ENCODE measurements at places on chromosomes 4 and X.

GRCh38 chrX:69117876-69118526, 47.3 kb downstream of the PJA1 start:
- no peak for DNase-seq

DNA sequence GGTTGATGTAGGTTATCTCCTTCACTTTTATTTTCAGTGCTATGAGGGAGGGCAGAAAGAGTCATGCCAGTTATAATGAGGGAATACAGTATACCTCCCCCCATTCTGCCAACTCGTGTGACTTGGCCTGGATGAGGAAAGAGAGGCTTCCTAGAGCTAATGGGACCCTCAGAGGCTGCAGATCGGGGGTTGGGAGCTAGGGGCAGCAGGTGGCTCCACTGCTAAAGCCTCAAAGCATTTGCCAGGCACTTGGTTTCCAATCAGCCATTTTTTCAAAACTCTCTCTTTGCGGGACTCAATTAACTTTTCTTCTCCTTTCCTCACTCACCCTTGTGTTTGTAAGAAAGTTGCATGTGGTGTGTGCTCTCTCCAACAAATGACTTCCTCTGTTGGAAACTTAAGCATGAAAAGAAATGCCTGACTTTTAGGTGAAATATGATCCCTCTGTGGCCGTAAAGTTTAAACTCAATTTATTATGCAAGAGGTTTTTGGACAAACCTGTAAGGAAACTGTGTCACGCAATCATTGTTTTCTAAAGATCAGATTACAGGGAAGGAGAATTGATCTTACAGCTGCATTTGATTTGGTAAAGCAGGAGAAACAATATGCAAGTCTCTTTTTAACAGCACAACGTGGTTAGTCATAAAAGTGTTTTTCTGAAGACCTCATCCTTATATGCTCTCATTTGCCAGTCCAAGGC, 7.0 kb downstream of the SFRP2 start:
- DNase-seq = no peak

- DNase-seq = no peak
Observed at GRCh38 chr4:732486-732885, 26.9 kb downstream of the PCGF3 start.

DNA sequence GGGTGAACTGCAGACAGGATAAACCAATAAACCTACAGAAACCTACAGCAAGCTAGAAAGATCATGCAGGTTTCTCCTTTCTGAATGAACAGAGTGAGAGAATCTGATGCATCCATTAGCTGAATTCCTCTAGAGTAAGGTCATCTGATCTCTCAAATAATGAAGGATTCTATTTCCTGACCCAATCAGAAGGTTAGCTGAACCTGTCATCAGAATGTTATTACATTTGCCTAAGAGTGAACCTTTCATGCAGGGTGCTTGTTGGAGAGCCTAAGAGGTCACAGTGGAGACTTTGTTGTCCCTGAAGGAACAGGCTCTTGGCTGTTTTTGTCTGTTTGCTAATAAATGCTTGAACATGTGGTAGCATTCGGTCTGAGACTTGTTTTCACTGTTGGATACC, 24.0 kb downstream of the MEPE start:
- DNase-seq = no peak

DNA sequence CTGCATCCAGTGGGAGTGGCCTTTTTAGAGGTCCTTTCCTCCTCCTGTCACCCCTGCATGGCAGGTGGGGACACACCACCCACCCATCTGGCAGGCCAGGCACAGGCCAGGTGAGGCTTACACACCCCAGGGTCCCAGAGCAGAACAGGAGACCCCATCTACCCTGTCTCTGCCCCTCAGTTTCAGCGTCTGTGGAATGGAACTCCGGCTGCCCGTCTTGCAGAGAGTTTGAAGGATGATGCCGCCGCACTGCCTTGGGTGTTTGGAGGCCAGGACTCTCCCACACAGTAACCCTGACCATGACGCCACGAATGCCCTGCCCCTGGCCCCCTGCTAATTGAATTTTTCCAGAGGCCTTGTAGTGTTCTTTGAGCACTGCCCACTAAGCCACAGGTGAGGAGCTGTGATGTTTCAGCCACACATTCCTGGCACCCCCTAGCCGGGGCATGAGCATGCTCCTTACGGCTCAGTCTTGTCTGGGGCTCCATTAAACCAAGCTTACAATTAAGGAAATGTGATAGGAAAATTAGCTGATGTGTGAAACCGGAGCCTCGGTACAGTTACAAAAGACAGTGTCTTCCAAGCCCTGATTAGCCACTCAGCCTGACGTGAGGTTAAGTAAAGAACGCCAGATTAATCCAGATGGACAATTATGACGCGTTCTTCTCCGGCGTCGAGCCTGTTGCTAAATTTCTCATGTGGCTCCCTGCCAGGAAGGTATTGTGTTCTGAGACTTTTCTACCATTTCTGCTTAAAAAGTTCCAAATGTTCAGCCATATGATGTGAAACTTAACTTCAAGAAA, 39.3 kb downstream of the HMX1 start:
- DNase-seq = peak; percentile 16

- DNase-seq = no peak
Observed at GRCh38 chrX:47430925-47431324, 52.1 kb downstream of the ZNF41 start.

DNA sequence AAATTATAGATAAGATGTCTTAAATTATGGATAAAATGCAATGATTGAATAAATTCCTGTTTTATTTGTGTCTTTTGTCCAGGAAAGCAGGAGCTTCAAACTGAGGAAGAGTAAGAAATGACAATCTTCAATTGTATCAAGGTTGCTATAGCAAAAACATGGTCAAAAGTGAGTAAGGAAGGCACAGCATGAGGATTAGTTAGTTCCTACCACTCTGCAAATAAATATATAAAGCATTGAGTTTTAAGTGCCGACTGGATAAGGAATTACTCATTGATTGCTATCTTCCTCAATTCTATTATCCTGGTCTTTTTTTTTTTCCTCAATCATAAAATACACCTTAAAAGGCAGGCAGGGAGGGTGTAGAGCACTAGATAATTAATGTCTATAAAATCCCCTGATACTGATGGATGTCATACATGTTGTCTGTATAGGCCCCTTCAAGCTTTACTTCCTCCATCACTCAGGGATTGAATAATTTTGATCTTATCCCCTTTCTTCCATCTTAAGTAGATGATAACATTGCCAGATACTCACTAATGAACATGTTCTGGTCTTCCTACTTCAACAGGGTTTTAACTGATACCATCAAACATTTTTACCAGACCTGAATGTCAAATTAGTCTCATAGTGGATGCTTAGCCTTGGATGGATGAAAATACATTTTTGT, 86.6 kb downstream of the MID1 start:
- DNase-seq = no peak

- DNase-seq = no peak
Observed at GRCh38 chr4:122966201-122966600, 43.8 kb upstream of the NUDT6 start.

- DNase-seq = peak; percentile 21
Observed at GRCh38 chrX:53048169-53049126, at the start of gene GPR173. TSS of gene GPR173 (plus strand) at chrX:53048789. CDS start at chrX:53076622, 27,833 bp downstream.

- DNase-seq = no peak
Observed at GRCh38 chrX:421646-422391, 35.1 kb upstream of the PPP2R3B start.

DNA sequence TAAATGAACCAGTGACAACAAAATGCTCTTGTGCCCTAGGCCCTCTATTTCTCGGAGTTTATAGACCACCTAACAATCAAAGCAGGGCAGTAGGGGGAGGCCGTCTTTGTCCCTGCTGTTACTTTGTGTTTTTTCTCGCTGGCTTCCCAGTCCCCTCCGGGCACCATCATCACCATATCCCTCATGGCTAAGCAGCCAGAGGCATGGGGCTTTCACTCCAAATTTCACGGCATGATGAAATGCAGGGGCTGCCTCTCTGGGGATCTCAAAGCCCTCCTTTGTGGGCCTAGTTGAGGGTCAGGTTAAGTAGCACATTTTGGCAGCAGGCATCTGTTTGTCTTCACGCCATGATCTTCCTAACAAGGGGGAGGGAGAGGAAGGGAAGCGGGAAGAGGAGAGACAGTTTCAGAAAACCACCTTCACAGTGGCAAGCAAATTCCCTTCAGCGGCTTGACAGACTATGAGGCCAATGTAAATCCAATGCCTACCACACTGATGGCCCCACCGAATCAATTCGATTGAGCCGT, 91.9 kb downstream of the ANOS1 start:
- no peak for DNase-seq

GRCh38 chrX:26649534-26649933, 433.6 kb downstream of the MAGEB5 start:
- no peak for DNase-seq

DNA sequence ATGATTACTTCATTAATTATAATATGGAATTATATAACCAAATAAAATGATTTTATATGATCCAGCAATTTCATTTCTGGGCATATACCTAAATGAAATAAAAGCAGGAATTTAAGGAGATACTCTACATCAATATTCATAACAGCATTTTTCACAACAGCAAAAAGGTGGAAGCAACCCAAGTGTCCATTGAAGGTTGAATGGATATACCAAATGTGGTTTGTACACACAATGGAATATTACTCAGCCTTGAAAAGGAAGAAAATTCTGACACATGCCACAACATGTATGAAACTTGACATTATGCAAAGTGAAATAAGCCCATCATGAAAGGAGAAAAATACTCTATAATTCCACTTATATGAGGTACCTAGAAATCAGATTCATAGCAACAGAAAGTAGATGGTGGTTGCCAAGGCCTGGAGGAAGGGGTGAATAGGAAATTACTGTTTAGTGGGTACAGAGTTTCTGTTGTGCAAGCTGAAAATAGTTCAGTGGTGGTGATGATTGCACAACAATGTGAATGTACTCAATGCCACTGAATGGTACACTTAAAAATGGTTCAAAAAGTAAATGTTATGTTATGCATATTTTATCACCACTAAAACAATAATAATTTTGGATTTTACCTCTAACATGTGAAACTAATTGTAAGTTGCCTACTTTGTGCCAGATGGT, 471.5 kb downstream of the SPRY1 start:
- no peak for DNase-seq

- no peak for DNase-seq
Observed at GRCh38 chr4:143338313-143338712, 1.6 kb downstream of the GAB1 start.

GRCh38 chr4:174389439-174389838, 105.7 kb downstream of the CEP44 start:
- DNase-seq = no peak

GRCh38 chrX:30577362-30577991, at the start of gene TASL:
TSS of gene TASL (minus strand) at chrX:30577766. CDS start at chrX:30560355, 17,411 bp downstream.
- DNase-seq = no peak

GRCh38 chr4:79682801-79683530, 274.9 kb upstream of the GK2 start:
- no peak for DNase-seq

- no peak for DNase-seq
Observed at GRCh38 chr4:40240040-40240653, 43.3 kb downstream of the RHOH start.

- no peak for DNase-seq
Observed at GRCh38 chrX:11266573-11267003, 26.6 kb upstream of the AMELX start.

- no peak for DNase-seq
Observed at GRCh38 chr4:101730291-101731117, 60.0 kb upstream of the BANK1 start.

DNA sequence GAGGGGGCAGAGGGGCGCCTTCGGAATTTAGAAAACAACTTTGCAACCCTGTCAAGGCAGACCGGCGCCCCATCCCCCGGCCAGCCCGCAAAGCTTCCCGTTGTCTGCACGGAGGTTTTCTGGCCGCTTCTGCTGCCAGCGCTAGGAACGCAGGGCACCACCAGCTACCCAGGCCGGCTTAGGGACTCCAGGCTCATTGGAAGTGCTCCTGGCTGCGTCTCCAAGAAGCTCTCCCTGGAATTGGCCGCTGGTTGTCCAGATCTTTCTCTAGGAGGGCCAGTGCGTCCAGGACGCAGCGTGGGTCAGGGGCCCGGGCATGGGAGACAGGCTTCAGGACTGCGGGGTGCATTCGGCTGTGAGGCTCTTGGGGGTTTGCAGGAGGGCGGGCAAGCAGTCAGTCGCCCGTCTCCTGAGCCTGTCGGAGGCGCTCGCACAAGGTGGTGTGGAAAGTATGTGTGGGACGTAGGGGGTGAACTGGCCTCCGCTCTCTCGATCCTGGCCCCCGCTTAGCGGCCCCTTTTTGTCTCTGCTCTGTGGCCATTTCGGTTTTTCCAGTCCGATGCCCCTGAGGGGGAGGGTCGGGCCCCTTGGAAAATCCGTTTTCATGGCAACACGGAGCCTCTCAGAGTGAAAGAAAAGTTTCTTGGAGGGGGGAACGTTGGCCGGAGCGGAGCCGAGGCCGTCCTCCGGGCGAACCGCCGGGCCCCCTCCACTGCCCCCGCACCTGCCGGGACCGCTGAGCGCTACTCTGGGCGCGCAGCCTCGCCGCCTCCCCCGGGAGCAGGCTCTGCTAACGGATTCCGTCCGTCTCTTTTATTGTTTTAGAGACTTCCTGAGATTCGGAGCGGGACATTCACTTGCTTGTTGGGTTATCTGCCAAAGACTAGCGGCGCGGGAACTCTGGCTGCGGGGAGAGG, 810 bp upstream of the SOX3 start:
- DNase-seq = no peak

Data from NCI-H524 treated with DMSO at 0.1 percent for 48 hours (cell line).